ENCODE measurements at places on chromosomes 1 and 21. TPM values are rescaled to one million over a fixed set of nuclear protein-coding genes. Genes with fewer than 3 reads are reported as not detected.

The CFAP107 gene
- not detected for total RNA-seq

The TMEM54 gene
- 37.3 TPM for total RNA-seq

The CTSS gene
- total RNA-seq: 4.2 TPM

The NCSTN gene
- 181 TPM for total RNA-seq

The SLAMF8 gene
- not detected for total RNA-seq

The EDEM3 gene
- 211 TPM for total RNA-seq

The ICOSLG gene
- total RNA-seq: 0.46 TPM

The PHF13 gene
- 13.7 TPM for total RNA-seq

The FAM72B gene
- 2.5 TPM for total RNA-seq

The DNAJC6 gene
- 2.0 TPM for total RNA-seq

The PCSK9 gene
- total RNA-seq: 0.89 TPM

The BARHL2 gene
- not detected for total RNA-seq

The IL20 gene
- not detected for total RNA-seq

The GIPC2 gene
- 1.2 TPM for total RNA-seq

The SLAMF9 gene
- 0.09 TPM for total RNA-seq

The ZSWIM5 gene
- total RNA-seq: under 0.01 TPM

The KDM5B gene
- total RNA-seq: 109 TPM

The CD84 gene
- not detected for total RNA-seq

The GJA9 gene
- total RNA-seq: not detected

The SYCP1 gene
- total RNA-seq: not detected

The LAMB3 gene
- total RNA-seq: 26.1 TPM

The LMOD1 gene
- total RNA-seq: 27.0 TPM

The E2F2 gene
- under 0.01 TPM for total RNA-seq

The LCE3E gene
- not detected for total RNA-seq

The KRTAP20-4 gene
- not detected for total RNA-seq

The HOOK1 gene
- total RNA-seq: not detected

The RAVER2 gene
- total RNA-seq: 2.4 TPM

The TAF1A gene
- 12.5 TPM for total RNA-seq

The DCST1 gene
- not detected for total RNA-seq

The GBP5 gene
- not detected for total RNA-seq

The CELSR2 gene
- total RNA-seq: 3.0 TPM

The PLD5 gene
- 0.59 TPM for total RNA-seq

The ITPKB gene
- 3.2 TPM for total RNA-seq

The ADORA3 gene
- not detected for total RNA-seq
